ENCODE measurements at places on chromosomes 7 and 10. TPM values are rescaled to one million over a fixed set of nuclear protein-coding genes. Genes with fewer than 3 reads are reported as not detected.

DNA sequence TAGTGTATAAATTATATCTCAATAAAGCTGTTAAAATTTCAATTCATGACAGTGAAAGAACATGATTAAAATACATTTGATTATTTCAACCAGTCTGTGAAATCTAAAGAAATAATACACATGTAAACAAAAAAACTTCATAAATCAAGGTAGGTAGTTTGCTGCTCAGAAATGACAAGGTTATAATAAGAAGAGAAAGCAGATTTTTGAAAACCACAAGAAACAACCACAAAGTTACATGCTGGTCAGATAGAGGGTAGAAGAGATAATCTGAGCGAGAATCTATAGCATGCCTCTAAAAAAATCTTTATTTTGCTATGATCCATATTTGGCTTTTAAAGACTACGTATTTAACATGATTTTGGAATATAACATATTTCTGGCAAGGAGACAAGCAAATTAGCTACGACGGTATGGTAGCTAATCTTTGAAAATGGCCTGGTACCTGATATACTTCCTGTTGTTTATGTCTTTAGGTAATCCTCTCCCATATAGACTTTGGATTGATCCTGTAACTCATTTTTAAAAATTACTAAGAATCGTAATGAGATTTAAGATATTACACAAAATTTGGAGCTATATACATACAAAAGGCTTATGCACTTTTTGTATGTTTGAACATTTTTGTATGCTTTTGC, 23.5 kb upstream of the VCL start:
- H3K27me3 ChIP-seq: no peaks in the 10 kb centered on the region
- H3K36me3 ChIP-seq: no peaks in the 10 kb centered on the region
- H3K4me1 ChIP-seq: no peaks in the 10 kb centered on the region
- no peak overlapping the region for H3K4me3 ChIP-seq
- H3K27ac ChIP-seq: no peak overlapping the region
- DNase-seq: no peak

GRCh38 chr10:131829156-131829930, 71.5 kb upstream of the PPP2R2D start:
- H3K36me3 ChIP-seq: no peaks in the 10 kb centered on the region
- no peak overlapping the region for H3K4me3 ChIP-seq
- no peaks in the 10 kb centered on the region for H3K4me1 ChIP-seq
- H3K27me3 ChIP-seq: no peaks in the 10 kb centered on the region
- DNase-seq: no peak

Gene STEAP1B
- 10.3 TPM for total RNA-seq

Gene PODXL
- total RNA-seq: 0.26 TPM

GRCh38 chr10:35424680-35425285, 88.5 kb downstream of the CCNY start:
- no peaks in the 10 kb centered on the region for H3K36me3 ChIP-seq
- H3K27me3 ChIP-seq: no peaks in the 10 kb centered on the region
- H3K27ac ChIP-seq: no peak overlapping the region
- no peak overlapping the region for H3K4me3 ChIP-seq
- no peak for DNase-seq

- H3K27ac ChIP-seq: no peak overlapping the region
- no peak overlapping the region for H3K4me3 ChIP-seq
- no peaks in the 10 kb centered on the region for H3K27me3 ChIP-seq
- DNase-seq: no peak
These were observed 54.7 kb downstream of the MAPK8 start for GRCh38 chr10:48361176-48361575.

- no peaks in the 10 kb centered on the region for H3K36me3 ChIP-seq
- no peak overlapping the region for H3K27ac ChIP-seq
- no peak overlapping the region for H3K4me3 ChIP-seq
- no peaks in the 10 kb centered on the region for H3K27me3 ChIP-seq
- DNase-seq: no peak
These were observed 17.8 kb downstream of the VWC2 start for GRCh38 chr7:49791088-49791741.

All from fibroblast of lung (primary cell).